Pulmonary artery endothelial cell (primary cell): ENCODE measurements at places on chromosomes 1 and 21.

GRCh38 chr1:192860478-192861185 is 51.8 kb downstream of the RGS2 start:
- DNase-seq = no peak

DNA sequence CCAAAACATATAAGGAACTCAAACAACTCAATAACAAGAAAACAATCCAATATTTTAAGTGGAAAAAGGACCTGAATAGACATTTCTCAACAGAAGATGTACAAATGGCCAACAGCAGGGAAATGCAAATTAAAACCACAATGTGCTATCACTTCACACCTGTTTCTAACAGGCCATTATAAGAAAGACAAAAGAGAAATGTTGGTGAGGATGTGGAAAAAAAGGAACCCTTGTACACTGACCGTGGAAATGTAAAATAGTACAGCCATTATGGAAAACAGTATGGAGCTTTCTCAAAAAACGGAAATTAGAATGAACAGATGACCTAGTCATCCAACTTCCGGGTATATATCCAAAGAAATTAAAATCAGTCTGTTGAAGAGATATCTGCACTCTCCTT is 37.8 kb upstream of the CD2 start:
- no peak for DNase-seq

GRCh38 chr1:41521766-41522165 is 37.3 kb upstream of the EDN2 start:
- no peak for DNase-seq

DNA sequence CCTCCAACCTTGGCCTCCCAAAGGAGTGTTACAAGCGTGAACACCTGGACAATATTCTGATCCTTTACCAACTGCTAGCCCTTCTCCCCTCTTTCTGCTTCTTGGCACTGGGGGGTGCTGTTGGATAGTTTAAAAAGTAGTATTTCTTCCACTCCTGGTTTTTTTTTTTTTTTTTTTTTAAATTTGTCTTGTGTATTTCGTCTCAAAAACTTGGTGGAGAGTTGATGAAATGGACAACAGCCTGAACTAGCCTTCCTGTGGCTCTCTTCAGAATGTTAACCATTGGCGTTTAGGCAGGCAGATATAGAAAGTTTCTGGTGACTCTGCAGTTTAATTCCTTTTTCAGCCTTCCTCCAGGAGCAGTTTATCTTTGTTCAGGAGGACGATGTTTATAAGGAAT is 69.7 kb upstream of the USP24 start:
- no peak for DNase-seq

- DNase-seq = no peak
Measured at GRCh38 chr1:202862679-202863560, 26.0 kb downstream of the RABIF start.

DNA sequence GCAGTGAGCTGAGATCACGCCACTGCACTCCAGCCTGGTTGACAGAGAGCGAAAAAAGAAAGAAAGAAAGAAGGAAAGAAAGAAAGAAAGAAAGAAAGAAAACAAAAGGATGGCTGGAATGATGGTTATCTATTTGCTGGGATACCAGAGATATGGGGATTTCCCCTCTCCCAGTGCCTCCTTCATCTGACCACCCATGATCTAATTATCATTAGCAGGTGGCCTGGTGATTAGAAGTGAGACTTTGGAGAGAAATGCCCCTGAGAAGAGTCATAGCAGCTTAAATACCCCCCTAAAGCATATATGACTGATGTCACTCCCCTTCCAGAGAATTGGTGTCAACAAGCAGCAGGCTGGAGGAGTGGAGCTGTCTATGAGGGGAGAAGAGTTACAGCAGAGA is 1.3 kb upstream of the NPPB start:
- DNase-seq = no peak

GRCh38 chr1:151455231-151455630 is 4.1 kb downstream of the POGZ start:
- DNase-seq = no peak

DNA sequence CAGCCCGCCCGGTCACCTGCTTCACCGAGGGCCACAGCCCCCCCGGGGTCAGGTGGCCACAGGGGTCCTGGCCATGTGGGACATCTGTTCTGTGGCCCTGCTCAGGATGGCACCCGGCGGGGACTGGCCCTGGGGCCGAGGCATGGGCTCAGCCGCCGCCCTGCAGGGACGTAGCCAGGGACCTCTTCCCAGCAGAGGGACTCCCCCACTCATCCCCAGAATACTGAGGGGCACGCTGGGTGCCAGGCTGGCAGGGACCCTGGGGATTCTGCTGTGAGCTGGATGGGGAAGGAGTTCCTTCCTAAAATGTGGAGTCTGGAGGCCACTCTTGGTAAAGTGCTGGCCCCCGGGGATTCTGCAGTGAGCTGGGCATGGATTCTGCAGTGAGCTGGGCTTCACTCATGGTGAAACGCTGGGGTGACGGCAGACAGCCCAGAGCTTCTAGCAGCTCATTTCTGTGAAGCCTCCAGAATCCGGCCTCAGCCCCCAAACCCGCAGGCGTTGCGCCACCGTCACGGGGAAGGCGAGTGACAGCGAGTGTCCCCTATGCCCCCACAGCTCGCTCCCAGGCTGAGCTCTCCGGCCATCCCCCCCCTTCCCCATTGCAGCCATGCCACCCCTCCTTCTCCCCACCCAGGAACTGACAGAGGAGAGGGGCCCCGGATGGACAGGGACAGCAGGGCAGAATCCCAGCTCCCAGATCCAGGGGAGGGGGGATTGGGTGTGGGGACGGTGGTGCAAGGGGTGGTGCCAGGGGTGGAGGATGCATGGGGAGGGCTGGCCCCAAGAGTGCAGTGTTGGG is 1.4 kb downstream of the ITGB2 start:
- no peak for DNase-seq

GRCh38 chr1:71298633-71299032 is 217.8 kb upstream of the ZRANB2 start:
- DNase-seq = no peak
